ENCODE measurements at places on chromosomes 6 and 20. TPM values are rescaled to one million over a fixed set of nuclear protein-coding genes. Genes with fewer than 3 reads are reported as not detected.

The MOXD1 gene
- 41.5 TPM for total RNA-seq

The PDCD2 gene
- 43.0 TPM for total RNA-seq

The FAM217A gene
- not detected for total RNA-seq

The CNR1 gene
- 0.07 TPM for total RNA-seq

The SAMD5 gene
- 0.85 TPM for total RNA-seq

The KIAA1586 gene
- total RNA-seq = 12.2 TPM

The SIRPA gene
- total RNA-seq = 13.6 TPM

The FITM2 gene
- 11.5 TPM for total RNA-seq

The GPLD1 gene
- 0.46 TPM for total RNA-seq

The CST7 gene
- total RNA-seq = not detected

The HTR1E gene
- total RNA-seq = not detected

The RPP21 gene
- total RNA-seq = 17.9 TPM

The PNLDC1 gene
- total RNA-seq = 0.20 TPM

The VSX1 gene
- not detected for total RNA-seq

The COL20A1 gene
- total RNA-seq = 0.07 TPM

The OVOL2 gene
- not detected for total RNA-seq

The CGAS gene
- total RNA-seq = 3.3 TPM

The HLA-DOB gene
- total RNA-seq = 0.10 TPM

The PDE10A gene
- 8.5 TPM for total RNA-seq

The STMND1 gene
- not detected for total RNA-seq

The PPP1R3G gene
- 3.0 TPM for total RNA-seq

The DTNBP1 gene
- total RNA-seq = 10.6 TPM

The MUC21 gene
- not detected for total RNA-seq

The TRAPPC3L gene
- total RNA-seq = not detected

The NFATC2 gene
- total RNA-seq = 0.30 TPM

The FOXA2 gene
- total RNA-seq = not detected

The LY86 gene
- not detected for total RNA-seq

The BMP7 gene
- not detected for total RNA-seq

The CGA gene
- total RNA-seq = not detected

The SRSF12 gene
- 0.03 TPM for total RNA-seq

The HTR1B gene
- total RNA-seq = 0.17 TPM

The BMP5 gene
- 0.03 TPM for total RNA-seq

The WFDC10B gene
- total RNA-seq = not detected

The EDN1 gene
- total RNA-seq = 24.9 TPM

The FOXO3 gene
- total RNA-seq = 59.6 TPM

The NKAPL gene
- total RNA-seq = 1.7 TPM

The JPH2 gene
- 2.2 TPM for total RNA-seq

The GSTA4 gene
- total RNA-seq = 21.1 TPM

The ATP6V1G2 gene
- 4.3 TPM for total RNA-seq

The GHRH gene
- total RNA-seq = not detected

The SLC17A3 gene
- not detected for total RNA-seq

The LHFPL5 gene
- not detected for total RNA-seq

The LGSN gene
- total RNA-seq = 0.07 TPM

The SRXN1 gene
- total RNA-seq = 104 TPM

The CLPSL1 gene
- not detected for total RNA-seq

The MYCT1 gene
- total RNA-seq = 6.0 TPM

The SYNDIG1 gene
- total RNA-seq = 1.4 TPM

The VGLL2 gene
- not detected for total RNA-seq
